Stimulated activated CD8-positive, alpha-beta memory T cell treated with anti-CD3 and anti-CD28 coated beads, Interleukin-7, amount 100 ng/mL, for 24 hours (primary cell): ENCODE measurements at places on chromosomes 4 and X.
A peak's percentile ranks its signal among the peaks of the same experiment; 100 is the strongest.

DNA sequence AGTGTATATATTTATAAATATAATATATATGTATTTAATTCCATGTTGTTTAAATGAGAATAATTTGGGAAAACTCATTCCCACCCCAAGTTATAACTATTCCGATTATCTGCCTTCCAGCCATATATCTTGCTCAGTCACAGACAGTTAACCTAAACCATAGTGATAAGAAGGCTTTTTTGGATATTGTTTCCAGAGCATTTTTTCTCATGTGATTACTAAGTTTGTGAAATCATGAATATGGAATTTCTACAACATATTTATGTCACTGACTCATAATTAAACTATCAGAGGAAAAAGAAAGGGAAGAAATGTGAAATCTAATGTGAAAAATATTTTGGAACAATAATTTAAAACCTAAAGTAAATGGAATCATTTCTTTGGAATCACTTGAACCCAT, 1163.5 kb upstream of the PABPC4L start:
- no peak for DNase-seq

- DNase-seq = no peak
These were observed 523.3 kb downstream of the SMARCA1 start for GRCh38 chrX:129000018-129000417.

- DNase-seq = no peak
These were observed 557.3 kb upstream of the TENM3 start for GRCh38 chr4:181685911-181686310.

- no peak for DNase-seq
These were observed 6.3 kb downstream of the RUFY3 start for GRCh38 chr4:70728091-70728490.

- DNase-seq = no peak
These were observed 114.9 kb upstream of the TEX13D start for GRCh38 chrX:124217304-124218251.

- DNase-seq = no peak
These were observed 1.3 kb upstream of the SEPSECS start for GRCh38 chr4:25161593-25161950.

DNA sequence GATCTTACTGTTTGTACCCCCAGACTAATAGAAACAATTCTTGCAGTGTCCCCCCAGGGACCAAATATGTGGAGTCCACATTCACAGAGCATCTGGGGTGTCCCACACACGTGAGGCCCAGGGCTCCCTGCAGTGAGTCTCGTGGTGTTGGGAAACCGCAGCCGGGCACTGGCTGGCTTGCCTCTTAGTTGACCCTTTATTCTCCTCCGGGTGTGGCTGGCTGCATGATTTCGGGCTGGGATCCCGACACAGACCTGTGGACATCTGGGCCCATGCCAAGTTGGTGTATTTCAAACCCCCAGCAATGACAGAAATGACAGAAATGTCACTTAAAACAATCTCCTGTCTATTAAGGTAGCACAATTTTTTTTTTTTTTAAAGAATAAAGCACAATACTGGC, 15.6 kb upstream of the CLDN24 start:
- DNase-seq = no peak

DNA sequence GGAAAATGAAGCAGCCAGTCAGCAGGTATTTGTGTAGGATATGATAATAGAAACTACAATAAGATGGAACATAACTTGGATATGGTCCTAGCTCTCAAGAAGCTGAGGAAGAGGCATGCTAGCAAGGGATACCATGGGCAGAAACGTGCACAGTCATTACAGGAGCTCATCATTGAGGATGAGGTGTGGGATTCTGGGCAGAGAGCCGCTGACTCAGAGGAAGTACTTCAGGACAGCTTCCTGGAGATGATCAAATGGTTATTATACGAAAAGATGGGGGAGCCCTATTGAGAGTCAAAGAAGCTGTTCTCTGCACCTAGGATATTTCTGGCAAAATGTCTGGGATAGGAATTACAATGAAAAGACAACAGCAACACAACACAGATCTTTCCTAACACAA, 116.0 kb upstream of the PDE5A start:
- no peak for DNase-seq

DNA sequence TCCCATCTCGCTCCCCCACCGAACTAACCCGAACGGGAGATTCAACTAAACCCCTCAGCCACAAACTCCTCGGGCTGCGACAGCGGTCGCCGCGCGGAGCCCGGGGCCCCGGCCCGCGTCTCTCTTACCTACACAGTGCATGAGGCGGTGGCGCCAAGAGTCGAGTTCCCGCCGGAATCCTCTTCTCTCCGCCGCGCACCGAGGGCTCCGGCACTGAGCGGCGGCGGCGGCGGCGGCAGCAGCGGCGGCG, 160 bp downstream of the LCORL start:
- DNase-seq = no peak

GRCh38 chrX:103629318-103630170, 769 bp downstream of the TCEAL1 start:
- DNase-seq = no peak

- no peak for DNase-seq
These were observed 60.7 kb downstream of the ANTXR2 start for GRCh38 chr4:80012291-80012690.

DNA sequence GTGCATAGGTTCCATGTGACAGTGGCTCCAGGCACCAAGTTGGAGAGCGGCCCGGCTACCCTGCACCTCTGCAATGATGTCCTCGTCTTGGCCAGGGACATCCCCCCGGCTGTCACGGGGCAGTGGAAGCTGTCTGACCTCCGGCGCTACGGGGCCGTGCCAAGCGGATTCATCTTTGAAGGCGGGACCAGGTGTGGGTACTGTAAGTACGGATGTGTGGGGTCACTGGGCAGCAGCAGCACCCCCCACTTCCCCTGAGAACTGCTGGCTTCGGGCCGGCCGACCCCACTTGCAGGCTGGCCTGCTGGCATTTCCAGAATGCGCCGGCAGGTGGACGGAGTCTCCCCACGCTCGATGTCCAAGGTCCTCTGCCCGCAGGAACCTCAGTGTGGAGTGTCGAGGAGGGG, 13.2 kb downstream of the DOK7 start:
- DNase-seq = no peak

GRCh38 chrX:46198858-46199257, 346.4 kb downstream of the ZNF674 start:
- no peak for DNase-seq

DNA sequence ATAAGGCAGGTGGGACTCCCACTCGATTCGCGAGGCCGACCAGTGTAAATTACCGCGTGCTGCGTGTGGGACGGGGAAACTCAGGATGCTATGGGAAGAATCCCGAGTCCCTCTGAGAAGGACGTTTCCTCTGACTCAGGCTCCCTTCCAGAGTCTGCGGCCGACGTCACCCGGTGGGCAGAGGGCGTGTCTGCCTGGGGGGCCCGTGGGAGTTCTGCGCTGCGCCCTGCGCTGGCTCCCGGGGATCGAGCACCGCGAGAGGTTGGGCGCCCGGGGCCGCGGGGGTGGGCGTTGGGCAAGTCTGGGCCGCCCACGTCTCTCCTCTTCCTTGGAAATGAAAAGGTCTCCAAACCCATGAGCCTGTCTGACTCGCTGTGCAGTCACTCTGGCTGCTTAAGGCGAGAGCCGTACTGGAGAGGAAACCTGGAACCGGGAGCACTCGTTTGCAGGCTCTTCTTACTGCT, 568 bp downstream of the NIPAL1 start:
- peak; percentile 21 for DNase-seq

- no peak for DNase-seq
These were observed 122.7 kb downstream of the ZNF518B start for GRCh38 chr4:10334506-10335028.

GRCh38 chr4:38430841-38431240, 233.2 kb upstream of the KLF3 start:
- DNase-seq = no peak

DNA sequence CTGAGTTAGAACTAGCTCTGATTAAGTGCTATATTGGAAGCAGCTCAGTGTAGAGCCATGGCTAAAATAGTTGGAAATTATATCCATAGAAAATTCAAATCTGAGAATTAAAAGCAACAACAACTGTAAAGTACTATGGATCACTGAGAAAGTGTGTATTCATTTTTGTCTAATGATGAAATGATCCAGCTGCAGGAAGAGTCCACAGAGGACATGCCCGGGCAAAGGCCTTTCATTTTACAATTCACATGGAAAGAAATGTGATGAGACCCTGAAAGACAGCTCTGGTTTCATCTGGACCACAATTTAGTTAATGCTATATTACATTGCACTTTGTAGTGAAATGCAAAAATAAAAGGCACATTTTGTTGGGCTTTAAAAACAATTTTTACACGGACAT, 196.8 kb upstream of the FAT1 start:
- DNase-seq = no peak

DNA sequence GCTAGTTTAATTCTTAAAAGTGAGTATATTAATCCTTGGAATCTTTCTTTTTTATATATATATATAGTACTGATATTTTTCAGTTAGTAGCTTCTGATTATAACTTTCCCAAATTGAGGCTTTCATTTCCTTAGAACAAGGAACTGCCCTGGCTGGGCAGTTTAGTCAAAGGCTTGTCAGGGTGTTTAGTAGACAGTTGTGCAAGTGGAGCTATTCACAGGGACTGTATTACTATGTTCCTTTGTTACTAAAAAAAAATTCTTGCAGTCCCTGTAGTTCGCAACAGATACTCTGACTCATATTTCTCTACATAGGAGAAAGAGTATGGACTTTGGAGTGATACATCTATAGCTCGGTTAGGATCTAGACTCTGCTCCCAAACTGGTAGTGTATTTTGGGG, 20.8 kb downstream of the USO1 start:
- no peak for DNase-seq

DNA sequence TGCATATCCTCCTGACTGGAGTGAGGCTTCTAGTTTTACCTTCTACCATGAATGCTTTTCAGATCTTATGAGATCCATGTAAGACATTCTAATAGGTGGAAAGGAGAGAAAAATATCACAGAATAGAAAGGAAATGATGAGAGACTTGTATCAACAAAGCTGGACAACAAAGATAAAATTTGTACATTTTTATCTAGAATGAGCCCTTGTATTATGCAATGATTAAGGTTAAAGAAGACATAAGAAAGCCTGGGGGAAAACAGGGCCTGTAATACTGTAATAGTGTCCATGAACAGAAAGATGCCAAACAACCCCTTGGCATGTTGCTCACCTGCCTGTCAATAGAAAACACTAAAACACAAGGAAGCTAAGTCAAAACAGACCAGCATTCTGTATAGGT, 44.2 kb upstream of the SCRG1 start:
- no peak for DNase-seq

- no peak for DNase-seq
These were observed 134.7 kb downstream of the DCLK2 start for GRCh38 chr4:150212927-150213326.

GRCh38 chrX:138858438-138858837, 146.9 kb upstream of the FGF13 start:
- DNase-seq = no peak

DNA sequence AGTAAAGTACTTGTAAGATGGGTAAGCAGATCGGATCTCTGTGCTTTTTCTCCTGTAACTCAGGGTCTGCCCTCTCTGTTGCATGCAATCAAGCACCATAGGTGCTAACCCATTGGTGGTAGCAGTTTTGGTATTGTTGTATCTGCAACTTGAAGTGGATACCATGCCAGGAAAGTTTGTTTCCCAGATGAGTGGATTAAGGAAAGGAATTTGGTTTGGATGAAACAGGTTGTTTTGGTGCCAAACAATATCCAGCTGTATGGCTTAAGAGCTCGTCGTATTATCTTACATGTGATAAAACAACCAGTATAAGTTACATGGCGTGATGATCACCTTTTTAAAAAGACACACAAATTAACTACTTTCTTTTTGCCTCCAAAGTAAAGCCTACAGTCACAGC, 280.9 kb upstream of the TENM3 start:
- no peak for DNase-seq

DNA sequence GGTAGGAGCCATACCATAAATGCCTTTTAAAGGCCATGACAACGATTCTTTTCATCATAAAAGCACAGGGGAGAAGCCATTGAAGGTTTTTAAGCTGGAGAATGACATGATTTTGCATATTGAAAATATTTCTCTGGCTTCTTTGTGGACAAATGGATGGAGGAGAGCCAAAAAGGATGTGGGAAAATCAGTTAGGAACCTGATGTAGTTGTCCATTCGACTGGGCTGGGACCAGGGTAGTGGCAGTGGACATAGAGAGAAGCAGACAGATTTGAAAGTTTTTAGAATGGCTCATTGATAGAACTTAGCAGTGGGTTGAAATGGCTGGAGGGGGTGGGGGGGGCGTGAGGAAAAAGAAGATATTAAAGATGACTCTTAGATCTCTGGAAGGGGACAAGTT, 19.7 kb upstream of the MSN start:
- DNase-seq = no peak

DNA sequence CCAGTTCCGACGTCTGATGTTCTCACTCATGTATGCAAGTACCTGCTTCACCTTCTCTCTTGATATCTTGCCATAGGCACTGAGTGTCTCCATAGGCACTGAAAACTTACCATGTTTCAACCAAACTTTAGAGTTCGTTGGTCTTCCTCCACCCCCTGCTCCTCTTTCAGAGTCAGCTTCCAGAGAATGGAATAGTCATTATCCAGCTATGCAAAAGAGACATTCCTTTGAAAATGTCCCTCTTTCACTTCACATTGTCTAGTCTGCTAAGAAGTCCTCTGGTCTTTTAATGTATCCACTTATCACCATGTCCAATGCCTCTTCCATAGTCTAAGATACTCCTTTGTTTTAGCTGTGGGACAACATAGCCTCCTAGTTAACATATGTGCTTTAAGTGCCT, 566.0 kb upstream of the TENM3 start:
- no peak for DNase-seq

GRCh38 chr4:182640932-182641331, 276.3 kb downstream of the DCTD start:
- no peak for DNase-seq

DNA sequence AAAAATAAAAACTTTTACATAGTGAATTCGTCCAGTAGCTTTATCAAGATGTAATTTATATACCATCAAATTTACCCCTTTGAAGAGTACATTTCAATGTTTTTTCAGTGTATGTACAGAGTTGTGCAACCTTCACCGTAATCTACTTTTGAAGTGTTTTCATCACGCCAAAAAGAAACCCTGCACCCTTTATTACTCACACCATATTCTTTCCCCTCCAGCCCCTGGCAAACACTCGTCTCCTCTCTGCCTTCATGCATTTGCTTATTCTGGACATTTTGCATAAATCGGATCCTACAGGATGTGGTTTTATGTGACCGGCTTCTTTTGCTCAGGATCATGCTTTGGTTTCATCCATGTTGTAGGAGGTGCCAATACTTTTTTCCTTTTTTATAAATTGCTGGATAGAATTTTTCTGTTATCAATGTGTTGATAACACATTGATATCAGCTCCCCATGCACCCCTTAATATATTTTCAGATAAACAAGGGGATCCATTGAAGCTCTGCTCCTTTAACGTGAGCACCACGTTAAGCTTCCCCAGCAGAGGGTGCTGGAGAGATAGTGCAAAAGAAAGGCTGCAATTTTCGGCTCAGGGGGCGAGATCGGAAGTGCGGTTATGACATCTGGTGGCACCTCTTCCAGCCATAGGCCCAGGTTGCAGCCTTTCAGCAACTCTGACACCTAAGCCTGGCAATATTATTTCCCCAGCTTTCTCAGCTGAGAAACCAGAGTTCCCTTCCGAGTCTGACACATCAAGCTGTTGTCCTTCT, 100.1 kb upstream of the VCX3B start:
- no peak for DNase-seq
